Caudate nucleus (tissue), 63 donors: ENCODE measurements at places on chromosomes 6 and 20.
A peak's percentile ranks its signal among the peaks of the same experiment; 100 is the strongest.

GRCh38 chr20:26218301-26218700, 521.6 kb upstream of the ZNF337 start:
- no peak for DNase-seq

DNA sequence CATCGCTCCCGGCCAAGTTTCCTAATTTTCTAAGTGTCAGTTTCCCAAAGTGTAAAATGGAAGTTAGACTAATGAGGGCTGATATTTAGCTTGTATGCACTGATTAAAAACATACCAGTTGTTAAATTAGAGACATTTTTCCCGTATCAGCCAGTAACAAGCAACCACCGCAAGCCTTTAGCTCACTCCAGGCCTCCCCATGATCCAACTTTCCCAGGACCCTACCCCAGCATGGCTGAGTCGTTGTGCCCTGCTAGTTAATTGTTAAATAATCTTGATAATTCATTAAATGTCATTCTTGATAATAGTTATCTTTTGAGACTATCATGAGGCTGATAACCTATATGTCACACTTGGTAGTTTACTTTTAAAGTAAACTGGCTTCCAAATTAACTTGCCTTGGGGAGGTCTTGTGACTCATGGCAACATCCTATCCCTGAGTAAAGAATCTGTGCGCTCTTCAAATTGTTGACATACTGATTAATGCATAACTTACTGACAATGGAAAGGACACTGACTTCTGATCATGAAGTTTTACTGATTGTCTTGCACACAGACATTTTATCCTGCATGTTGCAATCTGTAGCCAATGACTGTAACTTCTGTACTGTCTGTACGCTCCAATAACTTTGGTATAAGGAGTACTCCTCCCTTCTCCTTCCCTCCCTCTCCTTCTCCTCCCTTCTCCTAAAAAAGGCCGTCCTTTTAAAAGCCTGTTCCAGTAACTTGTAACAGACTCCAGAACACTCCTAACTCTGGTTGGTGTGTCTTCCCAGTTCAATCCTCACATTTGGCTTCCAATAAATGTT, 6.3 kb upstream of the GTF3C6 start:
- no peak for DNase-seq

- no peak for DNase-seq
Observed at GRCh38 chr6:124319410-124319809, 515.7 kb downstream of the NKAIN2 start.

- DNase-seq = no peak
Observed at GRCh38 chr20:23163562-23163961, 77.4 kb upstream of the CD93 start.

GRCh38 chr6:44699082-44699481, 311.6 kb downstream of the CDC5L start:
- DNase-seq = no peak

GRCh38 chr6:157267654-157268053, 55.7 kb downstream of the TMEM242 start:
- no peak for DNase-seq

DNA sequence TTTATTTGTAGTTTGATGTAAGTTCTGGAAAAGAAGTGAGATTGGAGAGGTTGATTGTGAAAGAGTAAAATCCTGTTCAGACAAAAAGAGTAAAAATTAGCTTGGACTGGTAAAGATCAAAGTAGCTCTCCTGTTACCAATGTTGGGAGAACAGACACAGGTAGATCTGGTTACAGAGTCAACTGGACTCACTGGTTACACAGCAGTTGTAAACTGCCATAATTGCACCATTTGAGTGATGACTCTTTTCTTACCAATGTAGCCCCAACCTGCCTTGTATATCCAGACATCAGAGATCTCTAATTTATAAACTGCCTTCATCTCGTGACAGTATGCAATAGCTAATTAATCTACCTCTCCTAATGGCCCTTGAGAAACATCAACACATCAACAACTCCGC, 165.6 kb upstream of the PRSS16 start:
- no peak for DNase-seq

- no peak for DNase-seq
Observed at GRCh38 chr20:14830899-14831298, 493.5 kb upstream of the FLRT3 start.

DNA sequence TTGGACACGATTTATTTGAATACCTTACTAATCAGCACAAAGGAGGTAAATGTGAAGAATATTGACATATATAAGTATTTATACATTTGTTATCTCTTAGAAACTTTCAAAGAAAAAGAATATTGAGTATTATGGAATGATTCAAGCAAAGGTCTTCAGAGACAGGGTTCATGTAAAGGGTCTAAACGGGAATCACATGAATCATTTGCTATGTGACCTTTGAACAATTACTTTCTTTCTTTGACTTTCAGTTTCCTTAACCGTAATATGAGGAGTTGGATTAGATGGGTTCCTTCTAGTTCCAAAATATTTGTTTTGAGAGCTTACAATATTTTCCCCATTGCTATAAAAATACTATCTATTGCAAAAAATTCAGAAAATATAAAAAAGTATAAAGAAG, 14.3 kb downstream of the ENPP1 start:
- DNase-seq = no peak

DNA sequence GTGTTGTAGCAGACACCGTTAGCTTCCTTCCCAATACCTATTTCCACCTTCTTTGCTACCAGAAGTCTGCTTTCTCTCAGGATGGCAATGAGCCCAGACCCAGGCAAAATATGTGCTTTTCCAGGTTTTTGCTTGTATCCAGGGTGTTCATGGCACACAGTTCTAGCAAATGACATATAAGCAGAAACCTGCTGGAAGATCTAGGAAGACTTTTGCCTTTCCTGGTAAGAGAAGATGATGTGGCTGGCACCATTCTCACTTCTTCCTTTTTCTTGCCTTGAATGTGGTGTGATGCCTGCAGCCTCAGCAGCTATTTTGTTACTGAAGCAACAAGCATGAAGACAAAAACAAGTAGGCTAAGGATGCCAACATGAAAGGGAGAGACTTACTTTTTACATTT, 19.2 kb upstream of the TBC1D22B start:
- DNase-seq = no peak

- peak; percentile 3 for DNase-seq
Observed at GRCh38 chr6:55578537-55579363, at the start of gene HMGCLL1. TSS of gene HMGCLL1 (minus strand) at chr6:55579192. CDS start at chr6:55579055, 137 bp downstream.
